ENCODE measurements at places on chromosomes 1 and 21.
A peak's percentile ranks its signal among the peaks of the same experiment; 100 is the strongest.

GRCh38 chr1:194280463-194280862 is 1094.0 kb upstream of the B3GALT2 start:
- DNase-seq, result peak; percentile 10

DNA sequence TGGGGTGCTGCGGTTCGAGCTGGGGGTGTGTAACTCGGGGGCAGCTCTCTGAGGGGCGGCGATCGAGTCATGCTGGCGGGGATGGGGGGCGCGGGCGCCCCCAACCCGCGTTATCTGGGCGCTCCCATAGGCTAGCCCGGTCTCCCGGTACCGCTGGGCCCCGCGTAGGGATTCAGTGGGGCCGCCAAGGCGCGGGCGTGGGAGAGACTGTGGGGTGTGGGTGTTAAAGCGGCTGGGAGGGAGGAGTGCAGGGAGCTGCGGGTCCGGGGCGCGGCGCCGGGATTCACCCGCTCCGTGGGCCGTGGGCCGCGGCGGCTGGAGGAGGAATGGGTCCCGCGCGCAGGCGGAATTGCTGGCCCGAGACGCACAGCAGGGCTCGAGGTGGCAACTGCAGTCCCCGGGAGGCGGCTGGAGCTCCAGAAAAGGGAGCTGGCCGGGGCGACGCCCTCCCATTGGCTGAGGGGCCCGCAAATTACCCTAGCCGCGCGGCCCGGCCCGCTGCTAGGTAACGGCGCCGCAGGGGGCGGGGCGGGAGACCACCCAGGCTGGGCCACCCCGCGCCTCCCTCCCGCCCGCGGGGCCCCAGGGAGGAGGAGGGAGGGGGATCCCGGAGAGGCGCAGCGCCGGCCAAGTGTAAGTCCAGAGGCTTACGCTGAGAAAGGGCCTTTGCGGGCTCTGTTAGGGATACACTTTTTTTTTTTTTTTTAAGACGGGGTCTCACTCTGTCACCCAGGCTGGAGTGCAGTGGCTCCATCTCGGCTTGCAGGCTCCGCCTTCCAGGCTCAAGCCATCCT is at the start of gene PTCH2:
Gene PTCH2, minus strand, starts transcription at position 392 of the 794 bp plus-strand sequence. Its CDS starts 321 bp downstream, at position 71.
- DNase-seq, result peak; percentile 90

DNA sequence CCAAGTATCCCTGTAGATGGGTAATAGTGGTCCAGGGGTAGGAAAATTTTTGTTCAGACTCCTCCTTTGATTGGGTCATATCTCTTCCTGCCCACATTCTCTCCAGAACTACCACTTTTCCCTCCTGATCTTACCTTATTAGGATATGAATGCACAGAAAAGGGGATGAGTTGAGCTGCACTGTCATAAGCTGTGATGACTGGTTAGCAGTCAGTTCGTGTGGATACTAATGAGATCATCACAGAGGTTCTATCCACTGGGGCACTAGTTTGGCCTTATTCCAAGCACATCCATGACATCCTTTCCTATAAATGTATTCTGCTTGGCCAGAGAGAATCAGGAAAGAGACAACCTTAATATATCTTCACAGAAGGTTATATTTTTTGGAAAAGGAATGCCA is 22.1 kb upstream of the TBX15 start:
- DNase-seq, result no peak

- DNase-seq, result no peak
Measured at GRCh38 chr1:43507296-43508295, 23.1 kb upstream of the PTPRF start.

DNA sequence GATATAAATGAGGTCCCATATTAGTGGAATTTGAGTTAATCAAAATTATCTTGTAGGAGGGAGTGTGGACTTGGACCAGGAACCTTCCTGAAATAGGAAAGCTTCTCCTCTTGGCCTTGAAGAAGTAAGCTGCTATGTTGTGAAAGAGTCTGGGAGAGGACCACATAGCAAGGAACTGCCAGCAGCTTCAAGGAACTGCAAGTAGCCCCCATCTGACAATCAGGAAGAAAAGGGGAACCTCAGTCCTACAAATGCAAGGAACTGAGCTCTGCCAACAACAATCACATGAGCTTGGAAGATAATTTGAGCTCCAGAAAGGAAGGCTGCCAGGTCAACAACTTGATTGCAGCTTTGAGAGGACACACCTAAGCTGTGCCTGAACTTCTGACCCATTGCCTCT is 8.2 kb upstream of the PRMT6 start:
- no peak for DNase-seq

- no peak for DNase-seq
Measured at GRCh38 chr21:32705139-32705538, 22.7 kb downstream of the SYNJ1 start.

DNA sequence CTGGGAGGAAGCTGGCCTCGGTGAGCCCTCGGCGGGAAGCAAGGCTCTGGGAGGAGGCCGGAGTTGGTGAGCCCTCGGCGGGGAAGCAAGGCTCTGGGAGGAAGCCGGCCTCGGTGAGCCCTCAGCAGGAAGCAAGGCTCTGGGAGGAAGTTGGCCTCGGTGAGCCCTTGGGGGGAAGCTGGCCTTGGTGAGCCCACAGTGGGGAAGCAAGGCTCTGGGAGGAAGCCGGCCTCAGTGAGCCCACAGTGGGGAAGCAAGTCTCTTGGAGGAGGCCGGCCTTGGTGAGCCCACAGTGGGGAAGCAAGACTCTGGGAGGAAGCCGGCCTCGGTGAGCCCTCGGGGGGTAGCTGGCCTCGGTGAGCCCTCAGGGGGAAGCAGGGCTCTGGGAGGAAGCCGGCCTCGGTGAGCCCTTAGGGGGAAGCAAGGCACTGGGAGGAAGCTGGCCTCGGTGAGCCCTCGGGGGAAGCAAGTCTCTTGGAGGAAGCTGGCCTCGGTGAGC is 36.0 kb downstream of the KRTAP10-1 start:
- no peak for DNase-seq

- DNase-seq, result no peak
Measured at GRCh38 chr1:53769780-53770179, 30.8 kb upstream of the GLIS1 start.

DNA sequence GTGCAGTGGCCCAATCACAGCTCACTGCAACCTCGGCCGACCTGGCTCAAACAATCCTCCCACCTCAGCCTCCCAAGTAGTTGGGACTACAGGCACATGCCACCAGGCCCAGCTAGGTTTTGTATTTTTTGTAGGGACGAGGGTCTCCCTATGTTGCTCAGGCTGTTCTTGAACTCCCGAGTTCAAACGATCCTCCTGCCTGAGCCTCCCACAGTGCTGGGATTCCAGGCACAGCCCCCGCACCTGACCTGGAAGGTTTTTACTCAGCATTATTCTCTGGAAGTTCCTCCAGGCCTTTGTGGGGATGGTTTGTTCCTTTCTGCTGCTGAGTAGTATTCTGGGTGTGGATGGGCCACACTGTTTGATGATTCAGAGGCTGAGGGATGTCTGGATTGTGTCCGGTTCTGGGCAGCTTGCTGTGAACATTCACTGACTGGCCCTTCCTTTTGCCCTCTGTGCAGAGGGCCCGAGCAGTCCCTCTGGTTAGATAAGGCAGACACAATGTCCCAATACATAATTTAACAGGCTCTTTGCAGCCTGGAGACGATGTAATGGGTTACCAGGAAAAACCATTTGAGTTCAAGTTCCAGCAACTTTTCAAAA is 6.0 kb upstream of the TRAPPC10 start:
- no peak for DNase-seq

DNA sequence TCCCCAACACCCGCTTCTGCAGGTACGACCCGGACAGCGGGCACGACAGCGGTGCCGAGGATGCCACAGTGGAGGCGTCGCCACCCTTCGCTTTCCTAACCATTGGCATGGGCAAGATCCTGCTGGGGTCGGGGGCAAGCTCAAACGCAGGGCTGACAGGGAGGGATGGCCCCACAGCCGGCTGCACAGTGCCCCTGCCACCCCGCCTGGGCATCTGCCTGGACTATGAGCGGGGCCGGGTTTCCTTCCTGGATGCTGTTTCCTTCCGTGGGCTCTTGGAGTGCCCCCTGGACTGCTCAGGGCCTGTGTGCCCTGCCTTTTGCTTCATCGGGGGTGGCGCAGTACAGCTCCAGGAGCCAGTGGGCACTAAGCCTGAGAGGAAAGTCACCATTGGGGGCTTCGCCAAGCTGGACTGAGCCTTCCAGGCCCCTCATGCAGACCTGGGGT is 10.1 kb downstream of the TRIM46 start:
- DNase-seq, result no peak

DNA sequence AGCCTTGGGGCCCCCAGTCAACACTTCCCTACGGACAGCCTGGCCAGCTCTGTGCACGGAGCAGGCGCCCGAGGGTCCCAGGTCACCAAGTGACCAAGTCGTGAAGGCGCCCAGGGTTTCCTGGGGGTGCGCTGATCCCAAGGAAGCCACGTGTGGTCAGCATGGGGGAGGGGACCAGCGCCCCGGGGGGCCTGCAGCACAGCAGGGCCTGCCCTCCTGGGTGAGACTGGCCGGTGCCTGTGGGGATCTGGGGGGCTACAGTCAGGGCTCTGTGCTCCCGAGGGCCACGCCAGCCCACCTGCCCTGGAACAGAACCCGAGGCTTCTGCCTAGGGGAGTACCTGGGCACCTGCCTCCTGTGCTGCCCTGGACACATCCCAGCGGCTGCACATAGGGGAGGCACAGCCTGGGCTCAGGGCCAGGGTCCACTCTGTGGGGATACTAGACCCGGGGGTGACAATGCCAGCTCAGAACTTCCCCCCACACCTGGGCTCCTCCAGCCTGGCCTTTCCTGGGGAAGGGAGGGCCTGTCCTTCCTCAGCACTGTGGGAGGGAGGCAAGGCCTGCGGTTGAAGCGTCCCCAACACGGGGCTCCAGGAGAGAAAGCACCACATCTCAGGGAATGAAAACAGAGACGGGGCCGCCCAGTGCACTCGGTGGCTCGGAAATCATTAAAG is 6.2 kb upstream of the POFUT2 start:
- DNase-seq, result no peak

DNA sequence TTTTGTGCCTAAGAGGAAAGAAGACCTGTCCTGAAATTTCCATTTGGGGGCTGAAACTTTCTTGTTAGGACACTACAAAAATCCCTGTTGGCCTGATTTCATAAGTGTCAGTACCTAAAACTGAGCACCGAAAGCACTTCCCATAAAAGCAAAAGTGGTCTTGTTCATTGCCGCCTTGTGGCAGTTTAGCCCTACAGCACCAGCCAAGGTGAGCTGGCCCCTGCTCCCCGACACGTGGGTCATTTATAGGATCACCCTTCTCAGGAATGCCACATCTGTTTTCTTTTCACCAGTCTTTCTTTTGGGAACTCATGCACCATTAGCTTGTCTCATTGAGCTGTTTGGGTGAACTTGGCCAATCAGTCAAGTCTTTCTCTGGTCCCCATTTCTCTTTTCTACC is 155.8 kb upstream of the KAZN start:
- no peak for DNase-seq

- no peak for DNase-seq
Measured at GRCh38 chr1:89850844-89851415, 30.1 kb downstream of the LRRC8D start.

- no peak for DNase-seq
Measured at GRCh38 chr1:6534248-6534822, 20.0 kb downstream of the NOL9 start.

DNA sequence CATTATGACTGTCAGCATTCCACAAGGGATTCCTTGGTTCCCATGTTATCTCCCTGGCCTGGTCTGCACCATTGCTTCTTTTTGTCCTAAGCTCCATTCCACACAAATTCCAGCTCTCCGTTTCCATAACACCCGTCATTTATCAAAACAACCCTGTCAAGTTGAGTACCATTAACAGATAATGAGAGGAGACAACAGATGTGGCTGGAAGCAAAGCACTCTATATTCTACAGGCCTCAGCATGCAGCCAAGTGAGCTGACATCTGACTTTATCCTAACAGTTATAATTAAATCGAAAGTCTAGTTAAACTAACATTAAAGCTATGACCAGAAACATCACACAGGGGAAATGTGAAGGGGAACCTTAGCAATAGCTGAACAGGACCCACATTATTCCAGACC is 110.4 kb downstream of the RERE start:
- DNase-seq, result peak; percentile 46

DNA sequence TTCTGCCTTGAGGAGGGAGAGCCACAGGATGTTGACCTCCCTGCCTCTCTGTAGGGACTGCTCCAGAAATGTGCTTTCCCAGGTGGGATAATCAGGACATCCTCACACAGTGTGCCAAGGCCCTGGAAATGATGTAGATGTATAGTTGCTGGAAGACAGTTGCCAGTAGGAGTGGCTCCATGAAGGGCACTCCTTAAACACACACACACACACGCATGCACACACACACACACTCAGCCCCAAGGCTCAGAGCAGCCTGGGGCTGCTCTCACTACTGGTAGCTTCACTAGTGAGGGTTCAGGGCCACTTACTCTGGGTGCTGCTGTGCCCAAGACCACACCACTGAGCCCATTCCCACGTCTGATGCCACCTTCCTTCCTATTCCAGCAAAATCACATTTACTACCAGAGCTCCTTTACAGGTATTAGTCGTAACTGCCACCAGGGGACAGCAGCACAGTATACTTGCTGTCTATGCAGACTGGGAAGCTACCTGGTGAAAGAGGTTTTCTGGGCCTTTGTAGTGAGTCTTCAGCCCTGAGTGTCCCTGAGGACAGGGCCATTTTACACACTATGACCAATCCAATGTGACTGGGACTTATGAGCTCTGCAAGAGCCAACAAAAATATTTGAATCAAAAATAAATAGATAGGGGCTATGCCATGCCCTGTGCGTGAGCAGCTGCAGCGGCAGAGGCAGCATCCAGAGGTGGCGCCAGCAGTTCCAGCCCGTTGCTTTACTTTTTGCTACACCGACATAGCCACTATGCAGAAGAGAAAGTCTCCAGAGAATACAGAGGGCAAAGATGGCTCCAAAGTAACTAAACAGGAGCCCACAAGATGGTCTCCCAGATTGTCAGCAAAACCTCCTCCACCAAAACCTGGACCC is 15.0 kb downstream of the CRNN start:
- peak; percentile 26 for DNase-seq

- no peak for DNase-seq
Measured at GRCh38 chr1:153248176-153248879, 11.2 kb upstream of the LORICRIN start.

- no peak for DNase-seq
Measured at GRCh38 chr1:77605246-77606026, 77.0 kb downstream of the ZZZ3 start.

GRCh38 chr1:29379443-29380073 is 143.2 kb downstream of the PTPRU start:
- DNase-seq, result peak; percentile 74

DNA sequence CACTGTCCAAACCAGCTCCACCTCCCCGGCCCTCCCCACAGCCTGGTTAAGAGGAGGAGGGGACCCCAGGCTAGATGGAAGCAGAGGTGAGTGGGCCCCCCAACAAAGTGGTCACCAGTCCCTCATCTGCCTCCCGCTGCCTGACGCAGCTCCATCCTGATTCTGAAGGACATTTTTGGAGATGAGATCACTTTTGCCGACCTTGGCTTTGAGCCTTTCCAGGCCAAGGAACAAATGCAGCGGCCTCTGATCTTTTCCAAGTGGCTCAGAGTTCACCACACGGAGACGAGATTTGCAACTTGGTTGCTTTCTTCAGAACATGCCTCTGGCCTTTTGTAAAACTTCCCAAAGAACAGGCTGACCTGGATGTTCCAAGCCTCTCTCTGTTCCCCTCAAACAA is 223.1 kb downstream of the NPHP4 start:
- DNase-seq, result no peak

Measured in HEK293T (cell line).